NCI-H187 treated with DMSO at 0.1 percent for 48 hours (cell line): ENCODE measurements at places on chromosomes 5 and 9.

DNA sequence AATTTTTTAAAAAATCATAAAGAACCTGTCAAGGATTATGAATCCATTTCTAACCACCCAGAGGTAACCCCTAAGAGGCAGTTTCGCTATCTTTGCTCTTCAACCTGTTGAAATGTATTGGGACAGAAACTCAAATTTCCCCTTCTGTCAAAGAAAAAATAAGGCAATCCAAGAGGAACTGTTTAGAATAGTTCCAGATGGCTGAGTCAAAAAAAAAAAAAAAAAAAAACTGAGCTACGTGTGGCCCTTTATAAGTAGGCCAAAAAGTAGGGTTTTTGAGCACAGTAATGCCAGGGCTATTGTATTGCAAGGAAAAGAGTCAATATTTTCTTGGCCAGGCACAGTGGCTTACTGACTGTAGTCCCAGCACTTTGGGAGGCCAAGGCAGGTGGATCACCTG is 94.9 kb downstream of the RAD23B start:
- DNase-seq = no peak

GRCh38 chr5:149702607-149702933 is 27.5 kb upstream of the PPARGC1B start:
- no peak for DNase-seq

GRCh38 chr5:138986186-138986800 is 111.2 kb upstream of the LRRTM2 start:
- DNase-seq = no peak

- no peak for DNase-seq
Measured at GRCh38 chr9:94935396-94935795, 208.9 kb downstream of the AOPEP start.

GRCh38 chr5:157682257-157682656 is 10.9 kb downstream of the C5orf52 start:
- DNase-seq = no peak

DNA sequence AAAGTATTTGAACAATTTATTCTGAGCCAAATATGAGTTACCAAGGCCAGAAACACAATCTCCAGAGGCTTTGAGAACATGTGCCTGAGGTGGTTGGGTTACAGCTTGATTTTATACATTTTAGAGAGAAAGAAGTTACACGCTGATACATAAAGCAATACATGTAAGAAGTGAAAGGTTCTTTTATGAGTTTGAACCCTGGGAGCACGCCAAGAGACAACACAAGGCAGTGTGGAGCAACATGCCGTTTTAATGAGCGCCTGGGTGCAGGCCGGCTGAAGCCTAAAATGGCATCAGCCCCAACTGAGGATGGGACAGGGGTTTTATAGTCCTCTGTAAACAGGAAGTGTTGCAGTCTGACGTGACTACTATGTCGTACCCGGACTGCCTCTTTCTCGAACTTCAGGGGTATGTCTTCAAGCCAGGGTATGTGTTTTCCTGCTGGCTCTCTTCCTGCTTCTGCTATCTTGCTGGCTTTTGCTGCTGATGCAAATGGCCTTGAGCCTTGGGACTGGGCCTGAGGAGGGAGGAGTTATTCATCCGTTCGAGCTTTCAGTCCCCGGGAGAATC is 193.7 kb downstream of the CYLC2 start:
- no peak for DNase-seq

- DNase-seq = no peak
Measured at GRCh38 chr5:137888466-137888862, 793 bp upstream of the PKD2L2 start.

DNA sequence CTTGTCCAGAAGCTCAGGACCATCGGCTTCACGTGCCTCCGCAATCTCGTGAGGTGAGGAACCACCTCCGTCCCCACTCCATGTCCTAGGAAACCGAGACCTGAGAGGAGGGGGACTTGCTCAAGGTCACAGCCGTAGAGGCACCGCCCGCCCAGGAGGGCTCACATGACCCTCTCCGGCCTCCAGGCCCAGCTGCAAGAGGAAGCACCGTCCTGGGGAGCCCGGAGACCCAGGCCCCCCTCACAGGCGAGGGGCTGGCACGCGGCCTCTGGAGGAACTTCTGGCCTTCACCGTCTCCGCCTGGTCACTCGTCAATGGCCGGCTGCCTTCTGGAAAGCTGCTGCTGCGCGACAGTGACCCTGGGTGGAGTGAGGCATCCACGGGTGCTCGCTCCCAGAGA is 24.2 kb downstream of the FAM78A start:
- DNase-seq = no peak

GRCh38 chr5:155532621-155533311 is 519.2 kb downstream of the KIF4B start:
- DNase-seq = no peak

DNA sequence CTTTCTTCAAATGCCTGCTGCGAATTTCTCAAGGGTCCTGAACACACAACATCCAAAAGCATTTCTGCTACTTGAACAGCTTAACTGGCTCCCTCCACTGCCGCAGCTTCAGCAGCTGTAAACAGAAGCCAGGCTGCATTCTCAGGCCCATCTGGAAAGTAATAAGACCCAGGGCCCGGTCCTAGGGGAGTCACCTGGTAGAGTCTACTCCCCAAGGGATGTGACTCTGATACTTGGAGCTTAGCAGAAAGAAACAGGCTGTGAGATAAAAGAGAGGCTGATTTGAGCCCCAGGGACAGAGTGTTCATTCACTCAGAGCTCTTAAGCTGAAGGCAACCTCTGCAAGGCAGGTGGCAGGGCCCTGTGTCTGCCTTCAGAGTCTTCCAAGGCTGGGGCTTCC is 356.8 kb downstream of the SPOCK1 start:
- no peak for DNase-seq

DNA sequence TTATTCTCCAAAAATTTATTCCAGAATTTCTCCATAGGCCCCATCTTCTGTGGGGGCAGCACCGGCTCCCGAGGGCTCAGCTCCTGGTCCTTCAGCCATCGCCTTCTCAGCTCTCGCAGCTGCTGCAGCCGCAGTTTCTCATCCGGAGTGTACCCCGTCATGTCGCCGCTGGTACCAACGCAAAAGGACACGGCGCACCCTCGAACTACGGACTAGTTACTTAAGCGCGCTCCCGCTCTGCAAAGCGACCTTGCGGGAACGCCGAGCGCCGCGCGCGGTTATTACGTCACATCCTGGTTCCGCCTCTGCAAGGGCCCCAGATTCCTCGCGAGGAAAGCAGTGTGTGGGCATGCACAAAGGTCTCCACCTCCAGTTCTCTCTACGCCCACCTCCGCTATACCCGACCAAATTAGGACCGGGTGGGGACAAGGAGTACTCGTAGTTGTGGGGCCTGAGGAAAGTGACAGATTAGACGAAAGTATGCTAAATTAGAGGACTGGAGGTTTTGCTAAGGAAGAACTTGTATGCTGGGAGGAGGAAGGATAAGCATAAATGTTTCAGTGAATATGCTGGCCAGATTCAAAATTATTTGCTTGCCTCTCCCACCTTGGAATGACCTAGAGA is at the start of gene NDUFB6:
Gene NDUFB6 (minus strand): TSS at position 260 of the 624 bp plus-strand sequence. CDS start 99 bp downstream, at position 161.
- DNase-seq = peak; percentile 26

DNA sequence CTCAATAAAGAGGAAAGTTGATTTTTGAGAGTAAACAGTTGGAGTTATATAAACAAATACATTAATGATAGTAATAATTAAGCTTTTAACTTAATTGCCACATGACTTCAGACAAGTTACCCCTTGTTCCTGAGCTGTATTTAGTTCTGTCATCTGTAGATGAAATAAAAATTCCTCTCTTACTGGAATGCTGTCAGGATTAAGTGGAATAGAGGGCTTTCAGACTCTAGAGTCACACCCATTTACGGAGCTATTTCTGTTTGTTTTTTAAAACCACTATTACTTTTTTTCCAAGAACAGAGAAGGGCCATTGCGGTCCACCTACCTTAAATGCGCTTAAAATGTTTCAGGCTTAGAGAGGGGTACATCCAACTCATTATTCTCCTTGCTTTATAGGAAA is 170.6 kb downstream of the CHSY3 start:
- DNase-seq = no peak

DNA sequence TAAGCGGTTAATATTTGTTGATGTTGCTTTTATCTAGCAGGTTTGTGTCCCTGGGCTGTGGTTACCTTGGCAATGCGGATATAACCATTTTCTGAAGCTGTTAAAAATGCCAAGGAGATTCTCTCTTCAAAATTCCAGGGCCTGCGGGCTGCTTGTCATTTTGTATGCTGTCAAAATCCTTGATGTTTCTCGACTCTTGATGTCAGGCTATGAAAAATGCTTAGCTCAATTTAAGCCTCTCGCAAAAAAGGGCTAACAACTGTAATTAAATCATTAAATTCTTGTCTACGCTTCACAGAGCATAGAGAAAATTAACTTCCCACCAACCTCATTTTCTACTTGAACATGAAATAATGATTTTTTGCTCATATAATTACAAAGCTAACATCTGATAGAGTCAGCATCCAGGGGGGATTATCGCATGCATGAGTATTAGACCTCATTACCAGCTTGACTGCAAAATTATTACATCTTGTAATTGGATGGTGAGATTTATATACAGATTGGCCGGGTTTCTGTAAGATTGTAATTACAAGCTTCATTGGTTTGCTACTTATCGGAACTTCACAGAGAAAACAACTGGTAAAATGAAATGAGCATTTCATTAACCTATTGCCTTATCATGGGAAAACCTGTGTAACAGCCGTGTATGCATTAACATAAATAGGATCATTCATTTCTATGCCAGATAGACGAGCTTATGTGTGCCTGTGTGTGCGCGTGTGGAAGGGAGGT is 83.1 kb upstream of the IRX1 start:
- DNase-seq = no peak

- no peak for DNase-seq
Measured at GRCh38 chr5:43564289-43564850, 7.5 kb upstream of the PAIP1 start.

DNA sequence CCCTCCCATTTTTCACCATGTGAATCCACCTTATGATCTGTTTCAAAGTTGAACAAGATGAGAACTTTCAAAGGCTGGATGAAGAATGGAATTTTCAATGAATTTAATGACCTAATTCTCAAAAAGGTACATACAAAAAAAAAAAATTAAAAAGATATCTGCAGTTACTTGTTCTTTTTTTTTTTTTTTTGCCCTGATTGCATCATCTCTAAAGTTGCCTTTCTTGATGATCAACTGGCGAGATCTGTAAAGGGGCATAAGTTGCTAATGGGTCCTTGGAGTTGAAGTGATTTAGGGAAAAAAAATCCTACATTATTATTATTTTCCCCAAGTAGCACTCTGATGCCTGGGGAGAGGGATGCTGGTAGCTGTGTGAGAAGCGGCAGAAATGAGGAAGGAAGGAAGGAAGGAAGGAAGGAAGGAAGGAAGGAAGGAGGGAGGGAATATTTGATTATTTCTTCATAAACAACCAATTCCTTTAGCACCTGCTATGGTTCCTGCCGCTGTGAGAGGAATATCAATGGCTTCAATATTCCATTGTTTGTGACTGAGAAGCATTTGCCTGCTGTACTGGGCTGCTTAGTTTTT is 48.8 kb upstream of the CD180 start:
- DNase-seq = no peak

DNA sequence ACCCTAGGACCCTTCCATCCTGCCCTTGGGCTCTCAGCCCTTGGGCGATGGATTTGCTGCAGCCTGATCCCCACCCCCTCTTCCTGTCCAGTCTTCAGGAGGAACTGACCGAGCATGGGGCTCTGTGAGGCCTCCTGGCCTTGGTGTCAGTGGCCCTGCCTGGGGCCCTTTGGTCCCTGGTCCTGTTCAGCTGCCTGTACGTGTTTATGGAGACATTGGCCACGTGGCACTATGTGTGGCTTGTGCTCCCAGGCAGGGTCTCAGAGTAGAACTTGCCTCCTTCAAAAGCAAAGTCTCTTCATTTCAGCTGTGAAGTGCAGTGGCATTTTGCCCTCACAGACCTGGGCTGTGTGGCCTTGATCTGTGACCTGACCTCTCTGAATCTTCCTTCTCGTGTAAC is 11.1 kb downstream of the FCN2 start:
- no peak for DNase-seq

DNA sequence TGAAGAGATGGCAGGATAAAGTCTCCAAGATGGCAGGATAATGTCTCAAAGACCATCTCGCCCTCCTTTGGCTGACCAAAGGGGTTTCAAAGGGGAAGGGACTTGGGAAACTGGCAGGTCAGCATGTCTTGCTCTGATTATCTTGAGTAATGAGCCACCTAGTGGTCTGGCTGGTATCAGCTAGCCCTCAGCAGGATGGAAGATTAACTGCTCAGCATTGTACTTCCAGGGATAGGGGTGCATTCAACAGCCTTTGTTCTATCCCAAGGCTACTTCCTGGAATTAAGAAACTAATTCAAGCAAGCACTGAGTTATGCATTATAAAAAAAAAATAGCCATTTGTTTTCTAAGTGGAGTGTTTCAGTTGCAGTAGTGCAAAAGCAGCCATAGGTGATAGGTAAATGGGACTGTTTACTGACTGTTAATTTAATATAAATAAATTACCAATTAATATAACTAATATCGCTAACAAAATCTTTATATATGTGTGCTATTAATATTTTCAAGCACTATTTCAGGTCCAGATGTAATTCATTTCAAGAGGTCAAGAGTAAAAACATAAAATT is 555.5 kb downstream of the CDH9 start:
- DNase-seq = no peak

DNA sequence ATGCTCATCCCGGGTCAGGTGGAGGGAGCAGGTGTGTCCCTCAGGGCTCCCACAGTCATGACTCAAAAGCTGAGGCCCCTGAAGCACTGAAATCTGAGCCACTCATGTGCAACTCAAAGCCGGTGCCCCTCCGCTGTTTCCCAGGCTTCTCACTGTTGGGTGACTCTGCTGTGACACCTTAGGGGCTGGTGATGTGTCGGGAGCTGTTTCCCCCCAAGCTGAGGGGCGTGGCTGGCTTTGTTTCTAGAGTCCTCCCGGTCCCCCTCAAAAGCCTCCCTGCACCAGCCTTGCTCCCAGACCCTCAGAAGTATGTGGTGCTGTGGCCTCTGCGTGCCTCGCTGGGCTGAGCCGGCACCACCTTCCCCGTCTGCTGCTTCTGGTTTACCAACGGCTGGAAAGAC is 39.7 kb downstream of the PLPP7 start:
- no peak for DNase-seq

DNA sequence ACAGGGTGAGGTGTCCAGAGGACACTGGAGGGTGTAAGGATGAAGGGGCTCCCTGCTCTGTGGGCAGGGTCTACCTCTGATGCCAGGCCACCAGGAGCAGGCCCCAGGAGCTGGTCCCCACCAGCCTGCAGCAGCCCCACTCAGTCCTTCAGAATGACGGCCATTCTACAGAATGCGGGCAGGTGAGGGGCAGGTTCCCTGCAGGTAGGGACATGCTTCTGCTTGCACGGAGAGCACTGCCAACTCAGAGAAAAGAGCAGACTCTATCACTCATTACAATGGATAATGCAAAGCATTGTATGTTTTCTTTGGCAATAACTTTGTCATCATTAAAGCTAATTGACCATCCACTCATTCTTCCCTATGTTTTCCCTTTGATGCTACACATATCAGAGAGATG is 39.0 kb downstream of the DDX31 start:
- DNase-seq = no peak

- no peak for DNase-seq
Measured at GRCh38 chr5:59591162-59591561, 302.4 kb downstream of the PDE4D start.

GRCh38 chr9:124285903-124286291 is 28.1 kb downstream of the NEK6 start:
- DNase-seq = no peak
